ENCODE measurements at places on chromosomes 4 and X.

DNA sequence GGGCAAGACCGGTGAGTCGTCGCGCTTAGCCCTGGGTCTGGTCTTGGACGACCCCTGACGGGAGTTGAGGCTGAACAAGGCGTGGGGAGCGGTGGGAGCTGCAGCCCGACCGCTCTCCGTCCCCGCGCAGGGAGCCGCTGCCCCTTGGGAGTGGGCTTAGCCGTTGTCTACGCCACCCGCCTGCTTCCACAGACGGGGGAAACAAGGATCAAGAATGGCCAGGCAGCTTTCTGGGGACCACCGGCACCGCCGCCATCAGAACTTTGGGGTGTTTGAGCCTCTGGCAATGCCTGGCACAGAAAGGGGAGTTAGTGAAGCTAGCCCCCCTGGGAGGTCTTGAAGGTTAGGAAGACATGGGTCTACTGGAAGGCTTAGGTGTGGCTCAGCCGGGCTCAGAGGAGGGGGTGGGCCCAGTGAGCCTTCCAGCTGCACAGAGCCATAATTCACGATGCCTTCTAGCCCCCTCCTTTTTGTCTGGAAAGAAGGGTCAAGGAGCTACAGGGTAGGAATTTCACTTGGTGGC, 583 bp downstream of the RASL11B start:
- peaks cover 4% of the 10 kb centered on the region for H3K4me1 ChIP-seq
- H3K36me3 ChIP-seq: no peaks in the 10 kb centered on the region
- DNase-seq: no peak
- H3K27me3 ChIP-seq: peaks cover 18% of the 10 kb centered on the region
- no peak overlapping the region for H3K27ac ChIP-seq

- no peaks in the 10 kb centered on the region for H3K36me3 ChIP-seq
- no peaks in the 10 kb centered on the region for H3K27me3 ChIP-seq
- no peaks in the 10 kb centered on the region for H3K4me1 ChIP-seq
- no peak overlapping the region for H3K4me3 ChIP-seq
Measured at GRCh38 chr4:26779224-26779623, 81.4 kb upstream of the STIM2 start.

DNA sequence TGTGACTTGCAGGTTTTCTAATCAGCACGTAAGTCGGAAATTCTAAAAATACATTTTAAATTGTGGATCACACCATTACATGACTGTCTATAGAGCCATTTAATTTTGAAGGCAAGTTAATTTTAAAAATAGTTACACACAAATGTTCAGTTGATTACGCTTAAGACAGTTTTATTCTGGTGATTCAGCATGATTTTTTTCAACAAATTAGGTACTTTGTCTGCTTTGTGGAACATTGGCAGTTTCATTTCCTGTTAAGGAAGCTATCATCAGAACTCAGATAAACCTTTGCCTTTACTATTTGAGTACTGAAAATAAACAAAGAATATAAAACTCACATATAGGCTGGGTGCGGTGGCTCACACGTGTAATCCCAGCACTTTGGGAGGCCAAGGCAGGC, 19.5 kb downstream of the SAT1 start:
- no peak overlapping the region for H3K27ac ChIP-seq
- no peak overlapping the region for H3K4me3 ChIP-seq
- no peaks in the 10 kb centered on the region for H3K27me3 ChIP-seq
- no peaks in the 10 kb centered on the region for H3K4me1 ChIP-seq

- H3K27ac ChIP-seq: no peak overlapping the region
- no peak overlapping the region for H3K4me3 ChIP-seq
- H3K4me1 ChIP-seq: no peaks in the 10 kb centered on the region
- no peak for DNase-seq
- H3K36me3 ChIP-seq: no peaks in the 10 kb centered on the region
Measured at GRCh38 chr4:180542445-180543100, 1700.6 kb upstream of the TENM3 start.

DNA sequence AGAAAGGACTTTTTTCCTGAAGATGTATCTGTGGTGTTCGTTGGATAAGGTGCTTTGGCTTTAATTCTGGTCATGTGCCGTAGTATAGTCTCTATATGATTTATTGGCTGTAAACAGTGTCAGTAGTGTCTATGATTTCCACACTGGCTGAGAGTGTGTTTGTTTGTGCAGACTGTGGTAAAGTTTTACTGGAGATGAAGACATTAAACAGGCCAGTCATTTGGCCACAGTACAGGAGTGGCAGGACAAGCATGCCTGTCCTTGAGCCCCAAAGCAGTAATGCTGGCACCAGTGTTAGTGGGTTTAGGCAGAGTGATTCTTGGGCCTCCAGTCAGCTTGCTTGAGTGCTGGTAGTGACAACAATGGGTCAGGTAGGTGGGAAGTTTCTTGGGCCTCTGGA, 1023.9 kb upstream of the GRID2 start:
- DNase-seq: no peak
- H3K36me3 ChIP-seq: no peaks in the 10 kb centered on the region
- H3K27ac ChIP-seq: no peak overlapping the region
- H3K27me3 ChIP-seq: no peaks in the 10 kb centered on the region
- no peaks in the 10 kb centered on the region for H3K4me1 ChIP-seq

DNA sequence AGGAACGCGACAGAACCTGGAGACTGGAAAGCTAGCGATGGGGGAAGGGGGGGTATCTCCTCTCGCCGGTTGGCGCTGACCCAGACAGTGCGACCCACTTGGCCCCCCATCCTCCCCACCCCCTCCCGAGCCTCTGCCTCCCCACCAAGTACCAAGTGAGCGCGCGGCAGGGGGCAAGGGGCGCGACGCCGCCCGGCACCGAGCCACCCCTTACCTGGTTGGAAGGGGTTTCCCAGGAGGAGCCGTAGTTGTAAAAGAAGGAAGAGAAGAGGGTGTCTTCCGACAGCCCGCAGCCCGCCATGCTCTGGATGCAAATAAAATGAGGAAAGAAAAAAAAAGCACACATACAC, 112.2 kb downstream of the DHX15 start:
- H3K36me3 ChIP-seq: no peaks in the 10 kb centered on the region
- peaks cover 35% of the 10 kb centered on the region for H3K27me3 ChIP-seq
- no peak overlapping the region for H3K27ac ChIP-seq
- peak overlapping the region; percentile 49 for H3K4me3 ChIP-seq

GRCh38 chr4:23920716-23921446, 31.0 kb upstream of the PPARGC1A start:
- H3K27ac ChIP-seq: no peak overlapping the region
- H3K4me1 ChIP-seq: no peaks in the 10 kb centered on the region
- no peak overlapping the region for H3K4me3 ChIP-seq
- H3K27me3 ChIP-seq: no peaks in the 10 kb centered on the region
- DNase-seq: no peak

Measured in T-cell (primary cell).